ENCODE measurements at places on chromosomes 12 and 14.

DNA sequence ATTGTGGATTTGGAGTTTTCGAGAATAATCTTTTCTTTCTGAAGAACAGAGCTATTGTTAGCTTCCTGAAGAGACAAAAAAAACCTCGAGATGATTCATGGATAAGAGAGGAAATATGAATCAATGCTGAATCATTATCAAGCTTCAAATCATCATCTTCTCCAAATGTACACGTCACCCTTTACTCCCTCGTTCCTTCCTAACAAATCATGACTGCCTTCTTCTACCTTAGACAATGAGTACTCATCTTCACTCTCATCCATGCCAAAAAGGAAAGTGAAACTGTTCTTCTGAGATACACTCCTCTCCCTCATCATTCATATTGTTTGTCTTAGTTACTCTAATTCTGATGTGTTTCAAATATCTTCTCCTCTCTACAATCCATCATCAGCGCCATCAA lies 1115.8 kb upstream of the ATXN7L3B start:
- DNase-seq = no peak

- DNase-seq = no peak
These were observed 22.2 kb downstream of the MAP4K5 start for GRCh38 chr14:50510157-50510556.

DNA sequence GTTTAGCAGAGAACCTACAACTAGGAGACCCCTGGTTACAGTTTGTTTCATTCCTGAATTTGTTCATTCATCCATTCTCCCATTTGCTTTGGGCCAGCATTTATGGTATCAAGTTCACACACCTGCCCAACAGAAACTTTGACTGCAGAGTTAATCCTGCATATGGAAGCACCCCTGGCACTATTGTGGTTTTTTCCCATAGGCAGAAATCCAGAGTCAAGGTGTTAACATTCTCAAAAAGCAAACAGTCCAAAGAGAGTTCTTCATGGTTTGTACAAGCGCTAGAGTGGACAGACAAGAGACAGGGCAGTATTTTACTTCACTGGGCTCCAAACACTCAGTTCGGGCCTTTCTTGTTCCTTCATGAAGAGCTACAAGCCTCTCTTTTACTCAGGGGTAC lies 51.9 kb downstream of the KCNK10 start:
- DNase-seq = no peak

- no peak for DNase-seq
These were observed 1.3 kb upstream of the ATP2A2 start for GRCh38 chr12:110279566-110280375.

GRCh38 chr14:45698462-45699134 lies 445.6 kb upstream of the MIS18BP1 start:
- no peak for DNase-seq

DNA sequence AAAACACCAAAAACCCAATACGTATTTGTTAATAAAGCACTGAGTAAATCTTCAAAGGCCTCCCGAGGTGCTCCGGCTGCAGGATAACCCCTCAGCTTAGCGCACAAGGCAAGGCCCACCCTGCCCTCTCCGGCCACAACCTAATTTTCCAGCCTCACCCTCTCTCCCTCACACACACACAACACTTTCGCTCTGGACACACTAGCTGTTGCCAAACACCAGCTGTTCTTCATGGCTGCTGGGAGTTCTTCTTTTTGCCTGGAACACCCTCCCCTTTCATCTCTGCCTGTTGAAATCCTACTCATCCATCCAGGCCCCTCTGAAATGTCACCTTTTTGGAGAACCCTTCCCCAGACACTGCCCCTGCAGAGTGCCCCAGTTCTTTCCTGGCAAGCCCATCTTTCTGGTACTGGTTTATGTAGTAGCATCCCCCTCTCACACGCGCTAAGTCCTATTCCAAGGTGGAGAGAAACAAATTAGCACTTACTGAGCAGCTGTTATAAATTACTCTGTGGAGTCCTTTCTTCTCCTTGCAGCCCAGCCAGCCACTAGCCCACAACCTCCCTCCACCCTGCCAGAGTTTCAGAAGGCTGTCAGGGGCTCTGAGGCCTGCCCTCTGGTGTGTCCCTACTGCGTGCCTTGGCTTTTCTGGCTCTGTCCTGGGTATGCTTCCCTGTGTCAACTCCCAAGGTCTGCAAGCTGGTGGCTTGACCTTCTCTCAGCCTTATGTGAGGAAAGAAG lies 805 bp upstream of the CRACR2A start:
- no peak for DNase-seq

GRCh38 chr14:101623685-101624444 lies 62.6 kb downstream of the DIO3 start:
- DNase-seq = no peak

- no peak for DNase-seq
These were observed 206.0 kb downstream of the SNAPC1 start for GRCh38 chr14:61968207-61968606.
